NCI-H146 (cell line): ENCODE measurements at places on chromosomes 5 and 9.
A peak's percentile ranks its signal among the peaks of the same experiment; 100 is the strongest.

GRCh38 chr5:159911349-159911748, 4.9 kb upstream of the ADRA1B start:
- no peak for DNase-seq

- no peak for DNase-seq
Measured at GRCh38 chr9:343773-344172, 129.1 kb downstream of the DOCK8 start.

DNA sequence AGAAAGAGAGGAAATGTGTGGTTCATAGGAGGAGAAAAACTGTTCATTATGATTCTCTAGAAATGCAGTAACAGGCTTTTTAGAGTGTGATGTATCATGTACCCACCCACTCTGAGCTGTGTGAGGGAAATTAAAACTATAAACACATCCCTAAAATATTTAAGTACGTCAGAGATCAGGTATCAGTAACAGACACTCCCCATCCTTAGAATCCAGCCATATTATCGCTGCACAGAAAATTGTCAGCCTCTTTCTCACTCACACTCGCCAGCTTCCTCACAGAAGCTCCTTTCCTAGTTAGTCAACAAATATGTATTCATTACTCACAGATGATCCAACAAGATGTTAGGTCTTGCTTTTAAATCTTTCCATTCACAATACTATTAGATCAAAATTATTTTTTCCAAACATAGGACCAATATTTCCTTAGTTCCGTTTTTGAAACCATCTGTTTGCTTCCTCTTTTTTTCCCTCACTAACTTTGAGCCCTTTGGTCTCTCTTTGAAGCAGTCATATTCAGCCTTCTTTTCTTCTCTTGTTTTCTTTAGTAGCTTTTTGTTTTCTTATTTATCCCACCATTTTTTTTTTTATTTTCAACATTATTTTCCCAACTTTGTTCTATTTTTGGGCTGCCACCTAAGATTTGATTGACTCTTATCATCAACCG, 13.6 kb upstream of the MAST4 start:
- DNase-seq, result peak; percentile 22

DNA sequence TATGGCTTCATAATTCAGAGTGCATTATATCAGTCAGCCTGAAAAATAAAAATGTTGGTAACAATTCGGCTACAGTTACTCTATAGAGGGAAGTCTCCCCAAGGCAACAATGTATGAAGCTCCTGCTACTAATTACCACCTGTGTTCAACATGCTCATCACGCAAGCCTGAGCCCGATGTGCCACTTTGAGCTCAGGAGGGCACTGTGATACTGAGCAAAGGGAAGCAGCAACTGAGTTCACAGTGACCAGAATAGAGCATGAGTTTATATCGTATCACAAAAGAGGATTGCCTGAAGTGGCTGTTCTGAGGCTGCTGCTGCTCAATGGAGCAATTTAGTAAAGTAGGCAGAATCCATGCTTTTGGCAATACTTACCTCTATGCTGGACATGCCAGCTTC, 202.0 kb upstream of the HAPLN1 start:
- DNase-seq, result no peak

DNA sequence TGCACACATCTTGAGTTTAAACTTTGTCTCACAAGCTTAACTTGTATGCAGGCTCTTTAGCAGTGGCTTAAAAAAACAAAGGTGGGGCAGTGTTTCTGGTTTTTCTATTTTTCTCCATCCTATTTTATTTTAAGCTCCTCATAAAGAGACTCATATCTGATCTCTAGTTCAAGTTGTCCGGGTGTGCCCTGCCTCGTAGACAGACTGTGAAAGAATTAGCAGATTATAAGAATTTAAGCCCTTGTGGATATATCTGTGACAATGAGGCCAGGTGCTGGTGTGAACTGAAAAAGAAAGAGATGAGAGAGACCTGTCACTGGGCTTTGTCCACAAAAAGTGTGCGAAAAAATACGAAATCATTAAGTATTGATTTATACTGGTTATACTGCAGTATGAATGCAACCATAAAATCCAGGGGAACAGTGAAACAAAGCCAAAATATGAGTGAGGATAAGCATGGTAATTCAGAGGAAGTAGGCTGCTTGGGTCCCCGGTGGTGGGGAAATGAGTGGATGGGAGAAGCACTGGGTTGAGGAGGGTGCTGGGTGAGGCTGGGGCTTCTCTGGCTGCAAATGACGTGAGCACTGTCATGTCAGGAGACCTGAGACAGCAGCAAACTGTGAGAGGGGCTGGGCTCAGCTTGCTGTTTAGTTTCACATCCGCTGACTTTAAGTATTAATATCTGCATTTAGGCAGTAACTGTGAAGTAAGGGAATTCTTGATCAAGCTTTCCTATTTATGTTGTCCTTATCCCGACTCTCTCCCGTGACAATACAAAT, 179.7 kb upstream of the ANKRD55 start:
- no peak for DNase-seq

- no peak for DNase-seq
Measured at GRCh38 chr5:132787076-132787475, 10.0 kb upstream of the SEPTIN8 start.
